ENCODE measurements at places on chromosomes 13 and 19.

DNA sequence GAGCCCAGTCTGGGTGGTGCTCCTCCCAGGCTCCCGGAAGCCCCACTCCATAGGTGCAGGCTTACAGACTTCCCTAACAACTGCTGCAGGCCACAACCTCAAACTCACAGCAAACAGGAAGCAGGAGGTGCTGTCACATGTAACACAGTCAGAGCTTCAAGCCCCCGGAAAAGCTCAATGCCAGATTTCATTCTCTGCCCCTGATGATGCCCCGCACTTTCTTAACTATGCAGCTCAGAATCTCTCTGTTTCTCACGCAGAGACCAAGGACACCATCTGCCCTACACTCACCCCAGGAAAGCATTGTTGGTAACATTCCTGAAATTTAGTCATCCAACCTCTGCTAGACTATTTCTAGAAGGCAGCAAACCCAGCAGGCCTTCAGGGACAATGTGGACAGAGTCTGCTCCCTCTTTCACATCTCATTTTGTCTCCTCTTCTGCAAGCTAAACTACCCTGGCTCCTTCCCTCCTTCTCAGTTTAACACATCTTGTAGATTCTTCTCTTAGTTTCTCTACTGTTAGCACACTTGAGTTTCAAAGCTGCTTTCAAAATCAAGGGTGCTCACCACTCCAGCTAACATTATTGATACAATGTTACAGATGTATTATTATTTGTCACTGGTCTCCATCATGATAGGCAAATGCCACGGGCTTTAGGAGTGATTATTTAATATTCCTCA lies 162.5 kb downstream of the KCTD12 start:
- peak; percentile 94 for DNase-seq

- no peak for DNase-seq
Measured at GRCh38 chr13:74465271-74465670, 331.1 kb upstream of the KLF12 start.

- no peak for DNase-seq
Measured at GRCh38 chr13:112343591-112343990, 32.6 kb upstream of the SPACA7 start.

DNA sequence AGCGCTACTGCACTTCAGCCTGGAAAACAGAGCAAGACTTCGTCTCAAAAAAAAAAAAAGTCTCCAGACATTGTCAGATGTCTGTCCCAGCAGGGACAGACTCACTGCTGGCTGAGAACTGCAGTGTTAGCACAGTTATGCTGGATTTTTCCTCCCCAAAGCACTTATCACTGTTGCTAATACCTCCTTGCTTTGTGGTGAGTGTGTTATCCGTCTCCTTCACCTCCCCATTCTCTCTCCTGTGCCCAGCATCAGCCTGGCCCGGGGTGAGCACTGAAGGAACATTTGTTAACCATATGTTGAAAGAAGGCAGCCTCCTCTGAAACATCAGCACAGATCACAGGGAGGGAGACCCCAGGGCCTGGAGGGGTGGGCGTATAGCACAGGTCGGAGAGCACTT lies 11.3 kb downstream of the MYO9B start:
- no peak for DNase-seq

GRCh38 chr19:48513289-48514122 lies 1.9 kb upstream of the LMTK3 start:
- DNase-seq = peak; percentile 60

DNA sequence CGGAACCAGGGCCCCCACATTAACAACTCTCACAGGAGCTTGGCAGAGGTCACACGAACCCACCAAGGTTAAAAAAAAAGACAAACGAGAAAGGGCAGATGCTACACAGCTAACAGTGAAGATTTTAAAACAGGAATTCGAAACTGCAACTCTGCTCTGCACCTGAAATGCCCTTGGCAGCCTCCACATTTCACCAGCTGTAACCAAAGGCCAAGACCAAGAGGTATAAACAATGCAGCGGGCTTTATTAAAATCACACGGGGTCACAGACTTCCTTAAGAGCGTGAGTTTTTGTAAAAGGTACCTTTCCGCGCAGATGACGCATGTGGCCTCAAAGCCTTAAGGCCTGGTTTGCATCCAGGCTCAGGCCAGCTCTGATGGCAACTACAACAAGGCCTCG lies 88.2 kb downstream of the STK24 start:
- no peak for DNase-seq

Data from fibroblast of skin of scalp (primary cell).